Activated CD8-positive, alpha-beta T cell treated with anti-CD3 and anti-CD28 coated beads, Interleukin-2, amount 10 ng/mL, durations not matched to agents 7 days and 5 days (primary cell): ENCODE measurements at places on chromosomes 12 and 14. TPM values are rescaled to one million over a fixed set of nuclear protein-coding genes. Genes with fewer than 3 reads are reported as not detected.

Gene ASCL1
- not detected for total RNA-seq

Gene SSTR1
- total RNA-seq = not detected

Gene HOXC13
- not detected for total RNA-seq

Gene GUCY2C
- not detected for total RNA-seq

Gene SERPINA10
- total RNA-seq = not detected

Gene CLEC6A
- total RNA-seq = not detected

Gene PDE3A
- total RNA-seq = not detected

Gene INSM2
- total RNA-seq = not detected

Gene NINJ2
- 8.0 TPM for total RNA-seq

Gene RNASE3
- not detected for total RNA-seq

Gene DPF3
- total RNA-seq = 10.7 TPM

Gene USP44
- total RNA-seq = 18.9 TPM

Gene KRT83
- total RNA-seq = not detected

GRCh38 chr14:71621276-71621675 is 311.0 kb upstream of the RGS6 start:
- peaks cover 28% of the 10 kb centered on the region for H3K36me3 ChIP-seq
- H3K27me3 ChIP-seq = no peaks in the 10 kb centered on the region
- DNase-seq = no peak
- no peaks in the 10 kb centered on the region for H3K4me1 ChIP-seq
- no peak overlapping the region for H3K27ac ChIP-seq

DNA sequence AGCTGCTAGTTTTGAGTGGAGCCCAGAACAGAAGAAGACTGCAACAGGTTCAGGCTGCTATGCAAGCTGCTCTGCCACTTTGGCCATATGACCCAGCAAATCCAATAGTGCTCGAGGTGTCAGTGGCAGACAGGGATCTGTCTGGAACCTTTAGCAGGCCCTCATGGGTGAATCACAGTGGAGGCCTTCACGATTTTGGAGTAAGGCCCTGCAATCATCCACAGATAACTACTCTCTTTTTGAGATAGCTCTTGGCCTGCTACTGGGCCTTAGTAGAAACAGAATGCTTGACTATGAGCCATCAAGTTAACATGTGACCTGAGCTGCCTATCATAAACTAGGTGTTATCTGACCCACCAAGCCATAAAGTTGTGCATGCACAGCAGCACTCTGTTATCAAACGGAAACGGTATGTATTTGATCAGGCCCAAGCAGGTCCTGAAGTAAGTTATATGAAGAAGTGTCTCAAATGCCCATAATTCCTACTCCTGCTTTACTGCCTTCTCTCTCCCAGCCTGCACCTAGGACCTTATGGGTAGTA is 116.9 kb upstream of the CCDC196 start:
- H3K4me1 ChIP-seq = no peaks in the 10 kb centered on the region
- no peaks in the 10 kb centered on the region for H3K36me3 ChIP-seq
- no peak for DNase-seq
- H3K4me3 ChIP-seq = no peak overlapping the region
- no peak overlapping the region for H3K27ac ChIP-seq
- H3K27me3 ChIP-seq = no peaks in the 10 kb centered on the region

- no peaks in the 10 kb centered on the region for H3K4me1 ChIP-seq
- no peak for DNase-seq
- no peak overlapping the region for H3K4me3 ChIP-seq
- H3K27ac ChIP-seq = no peak overlapping the region
- no peaks in the 10 kb centered on the region for H3K36me3 ChIP-seq
Observed at GRCh38 chr14:85688006-85688405, 158.1 kb downstream of the FLRT2 start.

DNA sequence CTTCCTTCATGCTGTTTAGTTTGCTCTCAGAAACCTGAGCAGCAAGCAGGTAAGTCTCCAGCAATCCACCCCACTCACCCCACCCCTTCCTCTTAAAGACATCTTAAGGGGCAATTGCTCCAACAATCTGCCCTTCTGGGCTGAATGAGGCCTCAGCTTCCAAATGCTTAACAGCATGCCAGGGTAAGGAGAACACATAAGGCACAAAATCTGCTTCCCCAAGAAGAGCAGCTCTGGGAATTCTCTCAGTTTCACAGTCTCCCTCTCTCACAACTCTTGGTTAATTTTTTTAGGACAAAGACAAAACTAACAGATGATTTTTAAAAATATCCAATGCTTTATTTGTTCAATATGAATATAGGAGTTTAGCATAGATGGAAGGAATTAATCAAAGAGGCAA is 288.9 kb upstream of the CCDC196 start:
- peaks cover 4% of the 10 kb centered on the region for H3K27me3 ChIP-seq
- no peak overlapping the region for H3K4me3 ChIP-seq
- no peak overlapping the region for H3K27ac ChIP-seq
- no peaks in the 10 kb centered on the region for H3K36me3 ChIP-seq
- H3K4me1 ChIP-seq = no peaks in the 10 kb centered on the region

DNA sequence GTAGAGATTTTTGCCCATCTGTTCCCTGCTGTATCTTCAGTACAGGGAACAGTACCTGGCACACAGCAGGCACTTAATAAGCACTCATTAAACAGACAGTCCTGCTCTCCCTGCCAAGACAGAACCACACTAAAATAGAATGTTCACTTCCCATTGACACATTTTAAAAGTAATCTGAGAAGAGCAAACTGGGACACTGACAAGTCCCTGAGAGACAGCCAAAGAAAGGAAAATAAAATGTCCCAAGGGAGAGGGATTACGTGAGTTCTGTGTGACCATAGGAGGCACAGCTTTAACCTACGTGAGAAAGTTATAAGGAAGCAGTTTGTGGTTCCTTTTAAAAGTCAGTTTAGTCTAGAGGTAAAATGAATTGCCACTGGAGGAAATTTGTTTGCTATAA is 43.9 kb upstream of the SYCP3 start:
- H3K4me3 ChIP-seq = no peak overlapping the region
- peak overlapping the region; percentile 64 for H3K27ac ChIP-seq
- DNase-seq = no peak
- peaks cover 76% of the 10 kb centered on the region for H3K36me3 ChIP-seq
- peaks cover 46% of the 10 kb centered on the region for H3K4me1 ChIP-seq
- no peaks in the 10 kb centered on the region for H3K27me3 ChIP-seq

DNA sequence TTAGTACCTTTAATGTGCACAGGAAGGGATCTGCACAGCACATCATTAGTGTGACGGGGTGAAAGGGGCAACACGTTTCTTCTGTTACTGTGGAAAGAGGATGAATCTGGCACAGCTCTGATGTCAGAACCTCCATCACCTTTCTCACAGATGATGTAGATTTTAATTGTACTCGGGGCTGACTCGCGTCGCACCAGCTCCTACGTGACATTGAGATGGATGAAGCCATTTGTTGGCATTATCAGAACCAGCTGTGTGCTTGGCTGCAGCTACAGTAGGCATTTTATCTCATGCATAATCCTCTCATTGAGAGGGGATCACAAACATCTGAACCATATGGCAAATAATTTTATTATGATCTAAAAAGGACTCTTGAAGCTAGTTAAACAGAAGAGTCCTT is 173.6 kb downstream of the PDZRN4 start:
- H3K4me1 ChIP-seq = no peaks in the 10 kb centered on the region
- H3K4me3 ChIP-seq = no peak overlapping the region
- H3K36me3 ChIP-seq = no peaks in the 10 kb centered on the region

DNA sequence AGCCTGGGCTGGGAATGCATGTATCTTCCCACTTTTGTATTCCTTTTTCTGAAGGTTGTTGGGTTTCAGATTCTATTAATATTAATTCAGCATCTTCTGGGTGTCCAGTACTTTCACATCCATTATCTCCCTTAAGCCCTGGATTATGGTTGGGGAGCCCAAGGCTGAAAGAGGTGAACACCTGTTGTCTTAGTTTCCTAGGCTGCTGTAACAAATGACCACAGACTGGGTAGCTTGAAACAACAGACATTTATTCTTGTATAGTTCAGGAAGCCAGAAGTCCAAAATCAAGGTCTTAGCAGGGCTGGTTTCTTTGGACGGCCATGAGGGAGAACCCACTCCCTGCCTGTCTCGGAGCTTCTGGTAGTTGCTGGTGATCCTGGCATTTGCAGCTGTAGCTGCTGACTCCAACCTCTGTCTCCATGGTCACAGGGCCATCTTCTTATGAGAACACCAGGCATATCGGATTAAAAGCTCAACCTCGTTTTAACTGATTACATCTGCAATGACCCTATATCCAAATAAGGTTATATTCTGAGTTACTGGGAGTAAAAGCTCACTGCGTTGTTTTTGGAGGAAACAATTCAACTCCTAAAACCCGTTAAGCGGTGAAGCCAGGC is 68.2 kb upstream of the CLMN start:
- no peak overlapping the region for H3K4me3 ChIP-seq
- no peaks in the 10 kb centered on the region for H3K27me3 ChIP-seq
- H3K27ac ChIP-seq = no peak overlapping the region
- H3K36me3 ChIP-seq = no peaks in the 10 kb centered on the region
- DNase-seq = no peak
- H3K4me1 ChIP-seq = no peaks in the 10 kb centered on the region

- H3K36me3 ChIP-seq = peaks cover 5% of the 10 kb centered on the region
- H3K4me1 ChIP-seq = no peaks in the 10 kb centered on the region
- no peak for DNase-seq
- H3K27ac ChIP-seq = no peak overlapping the region
Observed at GRCh38 chr12:89789862-89790261, 81.2 kb upstream of the ATP2B1 start.

GRCh38 chr12:14264316-14264715 is 101.2 kb upstream of the ATF7IP start:
- DNase-seq = no peak
- H3K4me1 ChIP-seq = peaks cover 11% of the 10 kb centered on the region
- H3K36me3 ChIP-seq = peaks cover 7% of the 10 kb centered on the region
- no peaks in the 10 kb centered on the region for H3K27me3 ChIP-seq
- H3K4me3 ChIP-seq = no peak overlapping the region

GRCh38 chr14:55482936-55483605 is 42.7 kb upstream of the TBPL2 start:
- no peaks in the 10 kb centered on the region for H3K4me1 ChIP-seq
- no peak for DNase-seq
- H3K36me3 ChIP-seq = no peaks in the 10 kb centered on the region
- peaks cover 4% of the 10 kb centered on the region for H3K27me3 ChIP-seq
- no peak overlapping the region for H3K4me3 ChIP-seq
- no peak overlapping the region for H3K27ac ChIP-seq

GRCh38 chr12:113071135-113072112 is 14.9 kb downstream of the DTX1 start:
- peaks cover 34% of the 10 kb centered on the region for H3K4me1 ChIP-seq
- H3K27ac ChIP-seq = peak overlapping the region; percentile 9
- no peaks in the 10 kb centered on the region for H3K27me3 ChIP-seq
- no peak for DNase-seq
- H3K4me3 ChIP-seq = no peak overlapping the region

- no peak overlapping the region for H3K4me3 ChIP-seq
- no peak for DNase-seq
- no peak overlapping the region for H3K27ac ChIP-seq
Observed at GRCh38 chr14:66972469-66972868, 216.8 kb upstream of the GARIN2 start.

DNA sequence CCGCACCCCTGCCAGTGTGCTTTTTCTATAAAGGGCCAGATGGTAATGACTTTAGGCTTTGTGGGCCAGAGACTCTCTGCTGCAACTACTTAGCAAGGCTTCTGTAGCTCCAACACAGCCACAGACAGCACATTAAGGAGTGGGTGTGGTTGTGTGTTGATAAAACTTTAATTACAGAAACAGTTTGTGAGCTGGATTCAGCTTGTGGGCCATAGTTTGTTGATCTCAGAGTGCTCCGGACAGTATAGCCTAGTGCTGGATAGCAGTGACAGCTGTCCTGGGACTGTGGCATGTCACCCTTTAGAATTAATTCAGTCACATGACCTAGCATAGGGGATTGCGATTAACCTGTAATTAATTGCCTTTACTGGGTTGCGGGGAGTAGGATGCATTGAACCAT is 109.7 kb downstream of the ZNF664 start:
- no peak for DNase-seq
- H3K4me1 ChIP-seq = no peaks in the 10 kb centered on the region
- H3K36me3 ChIP-seq = no peaks in the 10 kb centered on the region
- no peak overlapping the region for H3K4me3 ChIP-seq

- no peak overlapping the region for H3K4me3 ChIP-seq
- no peaks in the 10 kb centered on the region for H3K27me3 ChIP-seq
- H3K27ac ChIP-seq = no peak overlapping the region
Observed at GRCh38 chr14:61076556-61076955, 95.5 kb downstream of the SLC38A6 start.

GRCh38 chr12:7935590-7936581 is at the start of gene SLC2A3:
TSS of gene SLC2A3 (minus strand) at chr12:7936187. CDS start at chr12:7936034, 153 bp downstream.
- H3K4me1 ChIP-seq = peaks cover 20% of the 10 kb centered on the region
- no peaks in the 10 kb centered on the region for H3K27me3 ChIP-seq

- no peak overlapping the region for H3K27ac ChIP-seq
- H3K4me3 ChIP-seq = no peak overlapping the region
- no peak for DNase-seq
Observed at GRCh38 chr12:42977451-42978230, 388.1 kb upstream of the PRICKLE1 start.

DNA sequence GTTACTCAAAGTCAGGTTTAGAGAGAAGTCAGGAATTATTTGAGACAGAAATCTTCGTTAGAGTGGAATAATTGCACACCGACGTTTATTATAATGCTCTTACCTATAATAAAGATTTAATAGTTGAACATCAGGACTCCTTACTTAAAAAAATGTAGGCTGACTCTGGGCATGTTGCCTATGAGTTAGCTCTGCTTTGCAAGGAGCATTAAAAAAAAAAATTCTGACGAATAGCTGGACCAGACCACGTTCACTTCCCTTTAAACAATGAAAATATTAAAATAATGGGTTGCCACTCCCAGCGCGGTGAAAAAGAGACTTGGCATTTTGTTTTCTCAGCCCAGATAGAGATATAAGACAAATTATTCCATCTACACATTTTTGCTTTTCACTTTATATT is 574 bp upstream of the FANCM start:
- H3K4me3 ChIP-seq = peak overlapping the region; percentile 90
- H3K27ac ChIP-seq = peak overlapping the region; percentile 97
- DNase-seq = no peak
- H3K36me3 ChIP-seq = peaks cover 8% of the 10 kb centered on the region
- no peaks in the 10 kb centered on the region for H3K27me3 ChIP-seq

DNA sequence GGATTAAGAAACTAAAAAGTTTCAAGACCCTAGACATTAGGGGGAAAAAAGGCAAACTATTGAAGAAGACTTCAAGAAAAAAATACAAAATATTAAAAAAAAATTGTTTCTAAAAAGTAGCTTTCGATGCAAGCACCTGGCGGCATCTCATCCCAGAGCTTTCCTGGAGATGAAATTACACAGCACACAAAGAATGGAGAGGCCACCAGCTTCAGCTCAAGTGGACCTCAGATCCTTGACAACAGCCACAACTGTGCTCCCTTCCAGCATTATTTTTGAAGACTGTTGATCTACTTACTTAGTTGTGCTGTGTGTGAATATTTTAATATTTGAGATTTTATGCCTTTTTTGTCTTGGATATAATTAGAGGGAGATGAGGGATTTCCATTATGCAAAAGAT is 479.0 kb downstream of the GLT1D1 start:
- H3K36me3 ChIP-seq = no peaks in the 10 kb centered on the region
- H3K4me3 ChIP-seq = no peak overlapping the region
- no peaks in the 10 kb centered on the region for H3K4me1 ChIP-seq
- no peaks in the 10 kb centered on the region for H3K27me3 ChIP-seq
- no peak overlapping the region for H3K27ac ChIP-seq
- no peak for DNase-seq
